Thyroid gland (tissue), 4 donors: ENCODE measurements at places on chromosomes 2 and 18. TPM values are rescaled to one million over a fixed set of nuclear protein-coding genes. Genes with fewer than 3 reads are reported as not detected.

The CD8B2 gene
- total RNA-seq, result not detected

The CEBPZ gene
- 31.4 TPM for total RNA-seq

The STK11IP gene
- 17.0 TPM for total RNA-seq

The SLC8A1 gene
- total RNA-seq, result 5.1 TPM

The RNF152 gene
- total RNA-seq, result 28.7 TPM

The CYP27C1 gene
- total RNA-seq, result 0.40 TPM

The SLC14A1 gene
- 10.9 TPM for total RNA-seq

The BOLL gene
- total RNA-seq, result not detected

The CD8A gene
- 4.3 TPM for total RNA-seq

The CYB5A gene
- 79.4 TPM for total RNA-seq

The MARCO gene
- 11.0 TPM for total RNA-seq

The HOXD9 gene
- total RNA-seq, result 1.0 TPM

The KLHL14 gene
- 36.5 TPM for total RNA-seq

The ARHGAP15 gene
- 13.0 TPM for total RNA-seq

The IL37 gene
- not detected for total RNA-seq

The DSC2 gene
- total RNA-seq, result 7.4 TPM

The CRYBA2 gene
- total RNA-seq, result not detected

The ACADL gene
- total RNA-seq, result 97.0 TPM

The PARD3B gene
- 28.6 TPM for total RNA-seq

The GCG gene
- not detected for total RNA-seq

The ANKRD29 gene
- 4.6 TPM for total RNA-seq
